NCI-H526 (cell line): ENCODE measurements at places on chromosomes 5 and 9.

GRCh38 chr9:131228988-131229387 is 47.3 kb downstream of the FAM78A start:
- DNase-seq: no peak

DNA sequence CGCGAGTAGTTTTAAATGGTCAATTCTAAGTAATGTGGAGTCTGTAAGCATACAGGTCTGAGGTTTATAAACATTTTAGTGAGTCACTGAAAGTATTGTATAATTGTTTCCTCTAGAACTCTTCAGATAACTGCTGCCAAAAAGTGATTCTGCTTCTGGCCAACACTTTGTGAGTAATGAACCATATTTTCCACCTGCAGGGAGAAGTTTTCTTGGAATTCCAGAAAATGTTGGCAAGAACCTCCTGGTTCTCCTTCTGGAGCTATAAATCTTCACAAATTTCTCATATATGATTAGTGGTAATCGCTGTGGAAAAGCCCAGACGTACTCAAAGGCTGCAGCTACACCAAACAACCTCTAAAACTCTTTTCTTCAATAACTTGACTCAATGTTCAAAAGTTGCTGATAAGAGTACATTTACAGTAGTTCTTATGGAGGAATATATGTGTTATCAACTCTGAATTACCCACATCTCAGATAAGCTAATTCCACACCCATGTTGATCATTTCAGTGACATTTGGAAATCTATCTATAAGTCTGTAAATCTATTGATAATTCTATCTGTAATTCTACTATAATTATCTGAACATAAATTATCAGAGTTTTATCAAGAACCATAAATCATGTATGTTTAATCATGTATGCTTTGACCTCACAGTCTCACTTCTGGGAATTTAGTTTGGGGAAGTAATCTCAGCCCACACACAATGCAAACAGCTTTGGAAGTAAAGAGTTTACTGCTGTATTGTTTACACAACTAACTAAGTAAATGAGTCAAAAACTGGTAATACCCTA is 74.1 kb downstream of the FNBP1 start:
- DNase-seq: no peak

DNA sequence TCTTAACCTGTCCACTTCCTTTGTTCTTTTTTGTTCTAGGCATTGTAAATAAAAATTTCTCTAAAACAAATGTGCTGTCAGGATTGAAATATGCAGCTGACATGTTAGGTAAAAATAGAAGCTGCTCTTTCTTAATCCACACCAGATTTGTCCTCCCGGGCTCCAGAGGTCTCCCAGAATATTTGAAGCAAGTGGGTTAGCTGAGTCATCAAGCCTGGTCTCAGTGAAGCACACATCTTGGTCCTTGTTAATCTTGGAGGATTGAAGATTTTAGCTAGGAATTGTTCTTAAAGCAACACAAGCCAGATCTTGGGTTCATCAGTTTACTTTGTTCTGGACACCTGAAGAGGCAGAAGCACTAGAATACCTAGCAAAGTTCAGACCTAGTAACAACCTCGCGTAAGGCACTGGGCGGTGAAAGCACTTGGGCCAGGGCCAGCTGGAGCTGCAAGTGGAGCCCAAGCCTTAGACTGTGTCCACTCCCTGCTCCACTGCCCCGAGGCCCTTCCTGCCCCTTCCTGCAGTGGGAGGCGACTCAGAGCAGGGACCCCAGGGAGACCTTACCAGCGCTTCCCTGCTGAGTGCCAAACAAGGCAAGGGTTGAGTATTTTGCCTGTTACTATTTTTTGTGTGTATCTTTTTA is 36.5 kb downstream of the HABP4 start:
- no peak for DNase-seq

DNA sequence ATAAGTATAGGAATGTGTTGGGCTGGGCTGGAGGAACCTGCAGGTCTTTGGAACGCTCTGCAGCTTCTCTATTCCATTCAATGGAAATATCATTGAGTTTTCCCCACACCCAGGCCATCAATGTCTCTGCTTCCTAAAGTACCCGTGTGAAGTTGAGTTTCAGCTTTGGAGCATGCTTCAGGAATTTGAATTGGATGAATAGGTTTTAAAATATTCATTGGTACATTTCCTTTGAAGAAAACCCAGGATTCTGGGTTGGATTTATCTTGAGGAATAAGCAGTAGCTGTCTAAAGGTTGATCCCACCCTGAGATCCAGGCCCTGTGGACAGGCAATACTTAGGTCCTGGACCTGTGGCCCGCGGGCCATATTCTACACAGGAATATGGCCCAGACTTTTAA is 37.3 kb downstream of the INSYN2B start:
- DNase-seq: no peak

GRCh38 chr5:8773046-8773615 is 772.7 kb downstream of the SEMA5A start:
- DNase-seq: no peak

- peak; percentile 42 for DNase-seq
Measured at GRCh38 chr5:6822556-6823343, 109.5 kb downstream of the TENT4A start.

- DNase-seq: no peak
Measured at GRCh38 chr5:154844809-154845208, 5.6 kb downstream of the FAXDC2 start.

DNA sequence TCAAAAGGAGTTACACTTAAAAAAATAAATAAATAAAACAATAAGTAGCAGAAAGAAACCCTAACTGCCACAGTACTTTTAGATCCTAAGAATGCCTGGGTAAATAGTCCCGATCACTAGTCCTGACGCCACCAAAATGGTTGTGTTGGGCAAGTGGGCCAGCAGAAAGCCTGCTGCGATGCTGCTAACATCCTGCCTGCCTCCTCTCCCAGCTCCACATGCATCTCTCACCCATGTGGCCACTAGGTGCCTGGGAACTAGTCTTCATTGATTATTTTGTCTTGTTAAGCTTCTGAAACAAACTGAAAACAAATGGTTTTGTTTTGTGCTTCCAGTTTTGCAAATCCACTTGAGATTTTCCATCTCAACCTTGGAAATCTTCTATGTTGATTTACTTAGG is 54.4 kb upstream of the TRAF1 start:
- DNase-seq: no peak

- DNase-seq: no peak
Measured at GRCh38 chr9:128493424-128493823, 11.1 kb upstream of the GLE1 start.
